ENCODE measurements at places on chromosomes 7 and 10.

DNA sequence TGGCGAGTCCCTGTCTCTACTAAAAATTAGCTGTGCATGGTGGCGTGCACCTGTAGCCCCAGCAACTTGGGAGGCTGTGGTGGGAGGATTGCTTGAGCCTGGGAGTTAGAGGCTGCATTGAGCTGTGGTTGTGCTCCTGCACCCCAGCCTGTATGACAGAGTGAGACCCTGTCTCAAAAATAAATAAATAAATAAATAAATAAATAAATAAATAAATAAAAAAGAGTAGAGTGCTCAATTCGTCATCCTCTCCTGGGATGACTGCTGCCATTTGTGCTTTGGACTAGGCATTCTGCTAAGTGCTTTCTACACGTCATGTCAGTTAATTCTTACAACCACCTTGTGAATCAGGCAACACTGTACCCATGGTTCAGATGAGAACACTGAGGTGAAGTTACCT is 130.6 kb downstream of the DOCK1 start:
- no peak for DNase-seq

- DNase-seq: no peak
Observed at GRCh38 chr10:28211759-28212158, 91.1 kb downstream of the MPP7 start.

GRCh38 chr10:81036257-81036656 is 498.6 kb downstream of the SH2D4B start:
- no peak for DNase-seq

DNA sequence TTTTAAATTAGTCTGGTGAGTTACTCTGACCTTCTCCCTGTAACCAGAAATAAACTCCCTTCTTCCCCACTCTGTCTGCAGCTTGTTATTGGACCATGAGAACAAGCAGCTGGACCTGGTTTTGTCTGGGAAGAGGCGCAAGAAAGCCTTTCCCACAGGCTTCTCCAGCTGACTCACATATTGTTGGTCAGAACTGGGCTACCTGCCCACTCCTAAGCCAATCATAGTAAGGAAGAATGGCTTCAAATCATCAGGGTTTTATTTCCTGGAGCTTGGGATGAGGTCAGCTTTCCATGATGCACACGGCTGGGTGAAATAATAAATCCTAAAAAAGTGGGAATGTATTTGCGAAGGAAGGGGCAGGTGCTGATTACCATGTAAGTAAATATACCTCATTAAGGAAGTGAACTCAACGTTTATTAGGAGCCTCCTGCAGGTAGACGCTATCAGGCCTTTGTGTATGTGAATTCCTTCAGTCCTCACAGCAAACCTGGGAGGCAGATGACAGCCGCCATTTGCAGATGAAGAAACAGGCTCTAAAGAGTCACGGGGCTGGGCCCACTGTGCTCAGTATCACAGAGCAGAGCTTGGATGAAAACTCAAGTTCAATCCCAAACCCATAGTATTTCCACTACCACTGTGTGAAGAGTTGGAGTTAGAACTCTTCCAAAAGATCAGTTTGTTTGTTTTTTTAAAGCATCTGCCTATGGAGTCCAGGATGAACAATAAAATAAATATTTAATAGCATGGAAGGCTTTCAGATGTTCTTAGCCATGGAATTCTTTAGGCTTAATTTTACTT is 32.8 kb downstream of the IL15RA start:
- no peak for DNase-seq

GRCh38 chr10:110912374-110912773 is 6.6 kb downstream of the BBIP1 start:
- DNase-seq: no peak

DNA sequence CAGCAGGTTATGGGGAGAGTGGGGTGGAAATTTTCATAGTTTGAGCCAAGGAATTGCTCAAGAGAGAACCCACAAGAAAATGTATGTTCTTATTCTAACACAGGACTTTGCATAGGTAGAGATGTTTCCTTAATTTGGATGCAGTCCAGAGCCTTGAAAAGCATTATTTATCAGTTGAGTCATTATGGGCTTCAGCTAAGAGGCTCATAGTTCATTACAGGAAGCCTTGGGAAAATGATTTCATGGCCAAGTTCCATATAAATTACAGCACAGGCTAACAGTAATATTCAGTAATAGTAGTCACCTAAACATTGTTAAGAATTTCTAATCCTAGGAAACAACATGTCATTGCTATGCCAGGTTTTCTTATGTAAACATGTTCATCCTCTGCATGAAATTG is 131.1 kb upstream of the PTPRZ1 start:
- no peak for DNase-seq

- DNase-seq: peak; percentile 57
Observed at GRCh38 chr10:73759512-73760115, 15.4 kb downstream of the SEC24C start.

DNA sequence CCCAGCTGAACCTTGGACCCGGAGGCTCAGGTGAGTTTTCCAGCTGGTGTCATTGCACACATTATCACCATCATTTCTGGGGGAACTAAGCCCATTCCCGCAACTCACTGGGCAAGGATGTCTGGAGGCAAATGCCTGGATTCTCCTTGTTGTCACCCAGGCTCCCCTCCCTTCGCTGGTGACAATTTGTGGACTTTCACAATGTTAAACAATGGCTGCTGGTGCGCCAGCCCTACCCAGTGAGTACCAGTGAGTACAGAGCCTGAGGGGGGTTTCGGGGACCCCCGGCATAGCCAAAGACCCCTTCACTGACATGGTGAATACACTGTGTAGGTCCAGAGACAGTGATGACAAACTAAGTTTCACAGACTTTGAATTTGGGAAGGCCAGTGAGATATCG is 189.2 kb downstream of the ADARB2 start:
- no peak for DNase-seq

DNA sequence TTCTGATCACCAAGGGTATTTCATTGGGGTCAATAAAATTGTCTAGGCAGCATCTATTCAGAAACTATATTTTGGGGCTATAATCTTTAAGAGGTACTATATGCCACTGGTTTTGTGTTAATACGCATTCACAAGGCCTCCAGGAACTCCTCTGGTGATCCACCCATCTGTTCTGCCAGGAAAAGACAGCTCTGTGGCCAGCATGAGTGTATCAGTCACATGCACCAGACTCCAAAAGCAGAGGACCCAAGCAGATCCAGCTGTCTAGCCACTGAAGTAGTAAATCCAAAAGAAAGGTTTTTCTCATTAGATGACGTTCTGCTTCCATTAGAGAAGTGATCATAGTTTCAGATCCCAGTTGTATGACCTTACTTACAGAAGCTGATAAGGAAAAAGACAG is 199.6 kb upstream of the CELF2 start:
- DNase-seq: no peak

DNA sequence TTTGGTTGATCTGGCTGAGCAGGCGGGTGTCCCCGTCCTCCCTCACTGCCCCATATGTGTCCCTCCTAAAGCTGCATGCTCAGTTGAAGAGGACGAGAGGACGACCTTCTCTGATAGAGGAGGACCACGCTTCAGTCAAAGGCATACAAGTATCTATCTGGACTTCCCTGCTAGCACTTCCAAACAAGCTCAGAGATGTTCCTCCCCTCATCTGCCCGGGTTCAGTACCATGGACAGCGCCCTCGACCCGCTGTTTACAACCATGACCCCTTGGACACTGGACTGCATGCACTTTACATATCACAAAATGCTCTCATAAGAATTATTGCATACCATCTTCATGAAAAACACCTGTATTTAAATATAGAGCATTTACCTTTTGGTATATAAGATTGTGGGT is 26.9 kb upstream of the TRIM56 start:
- peak; percentile 73 for DNase-seq

- DNase-seq: no peak
Observed at GRCh38 chr10:71525092-71525491, 128.4 kb downstream of the CDH23 start.

GRCh38 chr7:93811198-93811597 is 79.4 kb downstream of the TFPI2 start:
- DNase-seq: no peak

DNA sequence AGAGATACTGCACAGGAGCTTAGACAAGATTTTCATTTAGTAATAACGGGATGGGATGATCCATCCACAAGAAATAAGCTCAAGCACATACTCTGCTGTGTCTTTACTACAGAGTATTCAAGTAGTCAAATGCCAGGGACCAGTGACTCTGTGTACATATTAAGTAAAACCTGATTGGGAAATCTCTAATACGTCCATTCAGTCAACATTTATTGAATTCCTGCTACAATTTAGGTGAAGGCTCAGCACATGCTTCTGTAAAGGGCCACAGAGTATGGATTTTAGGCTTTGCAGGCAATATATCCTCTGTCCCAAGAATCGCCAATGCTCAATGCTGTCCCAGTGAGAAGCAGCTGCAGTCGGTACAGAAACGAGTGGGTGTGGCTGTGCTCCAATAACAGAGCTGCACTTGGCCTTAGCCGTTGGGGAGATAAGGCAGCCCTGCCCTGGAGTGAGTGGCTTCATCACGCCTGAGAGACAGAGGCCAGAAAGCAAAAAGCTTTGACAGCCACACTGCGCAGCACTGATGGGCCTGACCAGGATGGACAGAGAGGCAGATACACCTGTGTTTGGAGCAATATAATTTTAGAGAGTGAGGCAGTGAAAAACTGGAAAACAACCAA is 186.8 kb downstream of the PARD3 start:
- DNase-seq: no peak

DNA sequence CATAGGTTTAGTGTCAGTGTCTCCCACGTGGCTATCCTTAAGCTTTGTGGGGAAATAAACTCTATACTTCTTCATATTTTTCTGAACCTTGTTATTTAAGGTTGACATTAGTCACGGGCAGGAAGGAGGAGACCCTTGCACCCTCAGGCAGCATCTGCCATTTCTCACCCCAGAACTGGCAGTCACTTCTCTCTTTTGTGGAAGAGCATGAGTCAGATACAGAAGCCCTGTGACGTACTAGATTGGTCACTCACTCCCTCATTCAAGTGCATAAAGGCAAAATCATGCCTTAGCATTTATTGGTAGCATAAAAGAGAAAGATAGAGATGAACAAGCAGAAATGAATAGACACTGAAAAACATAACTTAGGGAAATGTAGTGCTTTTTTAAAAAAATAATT is 206.0 kb upstream of the MDFIC start:
- peak; percentile 19 for DNase-seq

DNA sequence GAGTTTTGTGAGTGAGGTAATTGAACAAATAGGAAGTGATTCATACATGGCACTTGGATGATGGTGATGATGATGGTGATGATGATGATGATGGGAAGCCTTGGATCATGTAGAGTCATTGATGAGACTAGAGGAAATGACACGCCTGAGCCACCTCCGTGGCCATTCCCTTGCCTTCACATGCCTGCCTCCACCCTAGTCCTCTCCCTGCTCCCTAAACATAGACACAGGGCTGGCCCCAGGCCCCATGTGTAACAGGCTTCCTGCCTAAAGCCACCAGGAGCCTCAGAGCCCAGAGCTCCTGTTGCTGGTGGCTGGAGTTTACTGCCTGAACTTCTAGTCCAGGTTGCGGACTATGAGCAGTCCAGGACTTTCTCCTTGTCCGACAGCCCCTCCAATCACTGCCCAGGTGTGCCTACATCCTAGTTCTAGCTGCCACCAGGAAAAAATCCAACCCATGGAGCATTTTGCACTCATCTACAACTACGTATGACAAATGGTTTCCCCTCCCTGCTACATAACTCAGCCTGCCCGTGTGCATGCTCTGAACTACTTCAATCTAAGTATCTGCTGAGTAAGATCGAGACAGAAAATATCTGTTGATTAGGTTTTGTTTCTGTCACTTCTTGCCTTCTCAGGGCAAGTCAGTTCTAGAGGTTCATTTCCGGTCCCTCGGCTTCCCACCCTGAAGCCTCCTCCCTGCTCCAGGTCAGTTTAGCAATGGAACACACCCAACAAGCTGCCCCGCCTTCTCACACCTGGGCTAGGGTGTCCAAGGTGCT is 35.5 kb upstream of the KDM7A start:
- DNase-seq: peak; percentile 70

GRCh38 chr7:104967088-104967487 is 46.9 kb upstream of the KMT2E start:
- no peak for DNase-seq

DNA sequence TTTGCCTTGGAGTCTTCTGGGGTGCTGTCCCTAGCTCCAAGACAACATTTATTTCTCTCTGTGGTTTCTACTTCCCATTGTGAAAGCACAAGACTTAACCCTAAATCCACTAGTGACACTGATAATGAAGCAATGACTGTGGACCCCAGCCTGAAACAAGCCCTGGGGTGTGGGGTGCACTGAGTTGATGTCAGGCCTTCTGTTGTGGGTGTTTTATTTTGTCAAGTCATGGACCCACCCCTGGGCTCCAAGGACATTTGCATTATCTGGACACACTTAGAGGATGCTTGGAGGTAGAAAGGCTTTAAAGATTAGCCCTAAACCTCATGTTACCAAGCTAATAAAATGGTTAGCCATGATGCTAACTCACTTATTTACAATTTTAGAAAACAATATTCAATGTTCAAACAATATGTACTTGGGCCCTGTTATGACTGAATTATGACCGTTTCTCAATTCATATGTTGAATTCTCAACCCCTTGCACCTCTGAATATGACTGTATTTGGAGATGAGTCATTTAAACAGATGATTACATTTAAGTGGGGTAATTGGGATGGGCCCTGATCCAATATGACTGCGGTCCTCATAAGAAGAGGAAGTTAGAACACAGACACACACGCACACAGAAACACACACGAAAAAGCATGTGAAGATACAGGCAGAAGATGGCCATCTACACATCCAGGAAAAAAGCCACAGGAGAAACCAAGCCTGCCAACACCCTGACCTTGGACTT is 137.2 kb upstream of the IGFBP3 start:
- DNase-seq: no peak

- DNase-seq: no peak
Observed at GRCh38 chr7:14748461-14748860, 154.1 kb downstream of the DGKB start.

DNA sequence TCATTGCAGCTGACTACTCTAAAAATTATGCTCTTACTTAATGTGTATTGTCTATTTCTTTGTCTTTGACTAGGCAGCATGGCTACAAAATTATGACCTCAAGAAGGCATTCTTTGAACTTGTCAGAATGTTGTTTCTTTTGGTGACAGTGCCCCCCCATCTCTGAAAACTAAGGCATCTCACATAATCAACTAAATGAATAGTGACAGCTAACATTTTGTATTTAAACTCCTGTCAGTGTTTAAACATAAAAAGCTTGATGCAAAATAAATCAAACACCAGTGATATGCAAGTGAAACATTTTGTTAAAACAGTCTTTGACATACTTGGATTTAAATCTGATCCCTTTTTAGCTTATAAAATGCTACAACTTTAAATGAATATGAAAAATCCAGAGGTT is 233.5 kb downstream of the FOXP2 start:
- DNase-seq: no peak
